ENCODE measurements at places on chromosomes 4 and X.

DNA sequence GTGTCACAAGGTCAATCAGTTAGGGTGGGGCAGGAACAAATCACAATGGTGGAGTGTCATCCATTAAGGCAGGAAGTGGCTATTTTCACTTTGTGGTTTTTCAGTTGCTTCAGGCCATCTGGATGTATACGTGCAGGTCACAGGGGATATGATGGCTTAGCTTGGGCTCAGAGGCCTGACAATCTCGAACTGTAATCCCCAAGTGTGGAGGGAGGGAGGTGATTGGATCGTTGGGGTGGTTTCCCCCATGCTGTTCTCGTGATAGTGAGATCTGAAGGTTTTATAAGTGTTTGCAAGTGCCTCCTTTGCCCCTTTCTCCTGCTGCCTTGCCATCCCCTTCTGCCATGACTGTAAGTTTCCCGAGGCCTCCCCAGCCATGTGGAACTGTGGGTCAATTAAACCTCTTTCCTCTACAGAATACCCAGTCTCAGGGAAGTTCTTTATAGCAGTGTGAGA is 36.7 kb upstream of the STS start:
- no peak for DNase-seq

DNA sequence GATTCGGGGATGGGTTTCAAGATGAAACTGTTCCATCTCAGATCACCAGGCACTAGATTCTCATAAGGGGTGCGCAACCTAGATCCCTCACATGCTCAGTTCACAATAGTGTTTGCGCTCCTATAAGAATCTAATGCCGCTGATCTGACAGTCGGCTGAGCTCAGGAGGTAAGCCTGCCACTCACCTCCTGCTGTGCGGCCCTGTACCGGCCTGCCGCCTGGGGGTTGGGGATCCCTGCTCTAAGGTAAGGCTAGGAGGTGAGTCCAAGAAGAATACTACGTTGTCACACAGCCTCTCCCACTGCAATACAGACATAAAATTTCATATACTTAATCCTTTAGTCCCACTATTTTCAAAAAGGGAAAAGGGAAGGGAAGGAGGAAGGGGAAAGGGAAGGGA is 213.4 kb upstream of the HCCS start:
- DNase-seq: no peak

DNA sequence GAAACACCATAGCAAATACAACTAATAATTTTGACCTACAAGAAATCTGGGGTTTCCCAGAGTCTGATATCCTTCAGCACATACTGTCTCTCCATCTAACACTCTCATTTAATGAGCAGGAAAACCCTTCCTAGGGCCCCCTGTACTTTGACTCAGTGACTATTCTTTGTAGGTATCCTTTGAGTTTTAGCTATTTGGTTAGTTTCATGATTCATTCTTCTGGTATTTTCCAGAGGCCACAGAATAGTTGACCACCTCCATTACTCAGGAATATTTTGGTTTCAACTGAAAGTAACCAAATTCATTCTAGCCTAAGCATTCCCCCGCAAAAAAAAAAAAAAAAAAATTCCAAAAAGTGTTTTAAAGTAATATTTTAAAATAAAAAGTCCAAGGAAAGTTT is 140.0 kb downstream of the IDS start:
- no peak for DNase-seq

DNA sequence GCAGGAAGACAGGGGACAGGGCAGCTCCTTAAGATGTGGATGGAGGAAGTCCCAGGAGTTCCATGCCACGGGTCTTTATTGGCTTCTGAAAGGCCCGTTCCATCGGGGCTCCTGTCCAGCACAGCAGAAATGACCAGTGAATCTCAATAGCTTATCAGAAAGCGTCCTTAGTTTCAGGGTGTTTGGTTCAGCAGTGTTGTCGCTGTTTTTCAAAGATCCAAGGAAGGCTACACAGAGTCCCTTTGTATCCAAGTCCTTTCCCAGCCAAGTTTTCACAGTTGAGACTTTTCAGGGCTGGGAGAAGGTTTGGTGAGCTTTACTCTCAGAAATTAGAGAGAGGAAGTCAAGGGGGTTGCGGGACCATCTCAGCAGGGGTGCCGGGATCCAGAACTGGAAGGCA is 5.0 kb upstream of the ZCCHC4 start:
- DNase-seq: no peak

GRCh38 chrX:70262952-70263567 is 3.1 kb upstream of the P2RY4 start:
- peak; percentile 68 for DNase-seq

DNA sequence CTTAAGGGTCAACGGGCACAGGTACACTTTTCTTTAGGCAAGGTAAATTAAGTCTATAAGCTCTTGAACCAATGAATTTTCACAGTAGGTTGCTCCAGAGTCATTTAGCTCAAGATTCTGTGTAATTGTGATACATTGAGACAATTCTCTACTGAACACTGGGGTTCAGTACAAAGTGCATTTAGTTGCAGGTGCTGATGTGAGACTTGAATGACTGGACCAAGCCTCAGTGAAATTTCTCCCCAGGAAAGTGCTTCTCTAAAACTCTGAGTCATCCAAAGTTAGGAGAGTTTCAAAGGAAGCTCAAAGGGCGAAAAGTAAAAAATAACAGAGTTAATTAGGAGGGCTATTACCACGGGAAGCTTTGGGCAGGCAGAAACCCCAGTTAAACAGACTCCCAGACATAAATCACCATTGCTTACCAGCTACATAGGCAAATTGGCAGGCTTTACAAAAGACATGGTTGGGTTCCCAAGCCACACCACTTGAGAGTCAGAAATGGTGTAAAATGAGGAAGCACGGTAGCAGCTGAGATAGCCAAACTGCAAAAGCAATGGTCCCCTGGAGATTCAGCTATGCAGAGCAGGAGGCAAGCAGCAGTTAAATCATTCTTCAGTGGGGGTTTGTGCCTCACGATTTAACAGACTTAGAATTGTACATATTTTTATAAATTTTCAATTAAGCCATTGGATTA is 202.6 kb downstream of the PCDH19 start:
- no peak for DNase-seq

DNA sequence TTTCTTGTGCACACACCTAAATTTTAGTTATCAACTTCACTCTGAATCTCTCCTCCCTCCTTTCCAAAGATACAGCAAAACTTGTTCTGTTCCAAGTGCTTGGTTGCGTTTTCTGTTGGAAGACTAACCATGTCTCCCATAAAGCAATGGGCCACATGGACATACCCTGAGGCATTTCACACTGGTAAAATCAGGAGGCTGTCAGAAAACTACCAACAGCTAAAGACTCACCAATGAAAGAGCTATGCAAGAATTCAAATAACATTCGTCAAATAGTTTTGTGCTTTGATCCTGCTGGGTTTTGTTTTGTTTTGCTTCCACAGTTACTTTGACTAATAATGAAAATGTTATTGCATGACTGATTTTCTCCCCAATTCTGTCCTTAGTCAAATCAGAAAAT is 46.0 kb downstream of the PHEX start:
- no peak for DNase-seq

- no peak for DNase-seq
Observed at GRCh38 chrX:22037911-22038537, 5.9 kb downstream of the PHEX start.

DNA sequence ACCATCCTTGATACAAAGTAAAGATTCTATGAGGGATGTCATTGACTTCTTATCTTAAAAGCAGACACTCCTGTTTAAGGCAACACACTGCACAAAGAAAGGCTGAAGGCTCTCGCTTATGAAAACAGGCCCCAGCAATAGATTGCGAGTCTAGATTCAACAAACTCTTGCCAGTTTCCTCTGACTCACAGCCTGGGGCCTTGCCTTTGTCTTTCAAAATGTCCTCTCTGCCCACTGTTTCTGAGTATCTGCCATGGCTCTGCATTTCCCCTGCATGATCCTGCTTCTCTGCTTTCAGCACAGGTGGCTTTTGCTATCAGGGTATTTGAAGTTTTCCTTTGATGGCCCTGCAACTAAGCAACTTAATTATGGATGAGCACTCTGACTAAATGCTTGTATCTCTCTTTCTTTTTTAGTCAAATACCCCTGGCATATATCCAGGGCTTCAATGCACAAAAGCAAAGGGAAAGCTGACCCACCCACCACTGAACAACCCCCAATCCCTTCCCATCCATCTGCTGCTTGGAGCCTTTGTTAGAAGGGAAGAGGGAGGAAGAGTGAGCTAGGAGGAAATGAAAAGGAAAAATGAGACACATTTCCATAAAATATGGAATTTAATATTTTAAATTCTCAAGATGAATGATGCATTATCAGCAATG is 32.2 kb downstream of the NDP start:
- DNase-seq: no peak

DNA sequence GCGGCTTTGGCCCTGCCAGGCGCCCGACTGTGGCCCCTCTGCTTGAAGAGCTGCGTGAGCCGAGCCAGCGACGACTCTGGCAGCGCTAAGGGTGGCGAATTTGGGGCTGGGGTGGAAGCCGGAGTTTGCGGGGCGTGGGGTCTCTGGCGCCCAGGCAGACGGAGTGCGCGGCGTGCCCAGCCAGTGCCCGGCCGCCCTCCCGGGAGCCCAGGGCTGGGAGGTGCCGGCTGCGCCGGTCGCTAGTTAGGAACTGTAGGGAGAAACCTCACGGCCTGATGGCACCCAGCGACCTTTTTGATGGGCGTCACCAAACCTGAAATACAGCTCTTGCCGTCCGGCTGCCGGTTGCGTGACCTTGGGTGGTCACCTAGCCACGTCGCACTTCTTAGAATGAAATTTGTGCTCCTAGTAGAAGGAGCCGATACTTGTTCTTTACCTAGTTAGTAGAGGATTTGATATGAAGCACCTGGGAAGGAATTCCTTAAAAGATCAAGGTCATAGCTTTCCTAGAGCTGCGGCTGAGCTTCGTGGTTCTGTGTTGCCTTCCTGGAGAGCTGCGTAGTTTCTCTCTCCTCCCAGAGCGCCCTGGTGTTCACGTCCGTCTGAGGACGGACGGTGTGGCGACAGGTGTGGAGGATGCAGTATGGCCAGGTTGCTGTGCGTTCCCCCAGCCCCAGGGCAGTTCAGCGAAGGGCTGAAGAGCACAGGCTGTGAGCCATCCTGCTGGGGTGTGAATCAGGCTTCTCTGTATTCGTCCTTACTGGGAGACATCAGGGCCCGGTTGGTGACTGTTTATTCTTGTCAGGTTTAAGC is 680 bp downstream of the MAEA start:
- DNase-seq: no peak

GRCh38 chr4:132502096-132502552 is 647.0 kb upstream of the PCDH10 start:
- DNase-seq: no peak

- no peak for DNase-seq
Observed at GRCh38 chr4:101850698-101851097, 60.2 kb downstream of the BANK1 start.

GRCh38 chr4:158826882-158827281 is 58.1 kb downstream of the FNIP2 start:
- DNase-seq: no peak

- no peak for DNase-seq
Observed at GRCh38 chrX:11427453-11428071, 134.3 kb downstream of the AMELX start.

- DNase-seq: no peak
Observed at GRCh38 chr4:136748773-136749172, 783.5 kb downstream of the PCDH18 start.

DNA sequence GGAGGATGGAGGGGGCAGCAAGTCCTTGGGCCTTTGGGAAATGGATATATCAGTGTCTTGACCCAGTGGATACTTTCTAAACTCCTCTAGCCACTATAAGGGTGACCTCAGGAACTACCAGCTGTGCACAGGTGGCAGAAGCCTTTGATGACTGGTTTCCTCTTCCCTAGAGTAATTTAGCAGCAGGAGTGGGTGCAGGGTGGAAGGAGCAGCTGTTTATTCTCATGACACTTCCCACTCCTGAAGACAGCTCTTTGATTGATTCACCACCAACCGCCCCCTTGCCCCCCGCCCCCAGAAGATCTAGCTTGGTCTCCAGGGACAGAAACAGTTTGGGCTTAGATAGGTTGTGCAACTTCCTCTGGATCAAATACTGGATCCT is 63.0 kb downstream of the GPC3 start:
- no peak for DNase-seq

- no peak for DNase-seq
Observed at GRCh38 chrX:13340182-13340791, 20.4 kb upstream of the ATXN3L start.

DNA sequence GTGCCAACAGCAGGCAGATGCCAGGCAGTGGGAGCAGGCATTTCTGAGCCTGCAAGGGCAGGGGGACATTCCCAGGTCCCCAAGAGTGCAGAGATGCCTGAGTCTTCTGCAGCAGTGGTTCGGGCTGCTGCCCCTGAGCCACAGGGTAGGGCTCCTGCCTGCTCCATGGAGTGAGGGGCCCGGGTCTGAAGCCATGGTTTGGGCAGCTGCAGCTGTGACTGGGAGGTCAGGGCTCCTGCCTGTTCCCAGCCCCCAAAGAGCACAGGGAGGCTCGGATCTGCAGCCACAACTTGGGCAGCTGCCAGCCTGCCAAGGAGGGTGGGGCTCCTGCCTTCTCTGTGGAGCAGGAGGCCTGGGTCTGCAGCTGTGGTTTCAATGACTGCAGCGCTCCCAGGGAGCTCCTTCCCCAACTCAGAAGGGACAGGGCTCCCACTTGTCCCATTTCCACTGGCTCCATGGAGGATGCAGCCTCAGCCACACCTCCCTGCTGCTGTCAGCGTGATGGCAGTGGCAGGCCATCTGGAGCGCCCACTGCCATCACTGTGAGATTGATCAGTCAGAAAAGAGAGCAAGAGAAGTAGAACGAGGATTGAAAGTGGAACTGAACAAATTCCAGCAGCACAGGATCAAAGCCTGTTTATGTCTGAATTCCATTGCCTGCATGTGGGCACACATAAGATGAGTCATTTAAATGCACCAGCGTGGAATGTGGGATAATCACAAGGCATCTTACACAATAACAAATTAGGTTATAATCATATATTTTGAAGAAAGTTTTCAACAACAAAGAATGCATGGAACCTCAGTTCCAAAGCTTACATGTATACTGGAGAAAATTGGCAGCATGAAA is 93.1 kb upstream of the CXorf51A start:
- no peak for DNase-seq

- DNase-seq: no peak
Observed at GRCh38 chrX:48937054-48937907, 18.5 kb upstream of the PIM2 start.

DNA sequence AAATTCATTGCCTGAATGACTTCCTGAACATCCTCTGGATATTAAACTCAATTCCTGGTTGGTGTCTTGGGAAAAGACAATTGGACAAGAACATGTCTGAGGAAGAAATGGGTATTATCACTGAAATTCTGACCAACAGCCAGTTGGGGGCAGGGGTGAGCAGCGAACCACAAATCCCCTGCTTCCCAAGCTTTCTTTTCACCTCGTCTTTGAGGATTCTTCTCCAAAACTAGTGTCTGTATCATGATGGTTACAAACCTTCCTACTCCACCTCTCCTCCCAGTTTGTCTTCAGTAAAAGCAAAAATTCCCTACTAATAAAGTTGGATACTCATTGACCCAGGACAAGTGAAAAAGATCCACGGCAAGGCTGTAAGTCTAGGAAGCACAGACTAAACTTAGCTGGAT is 48.3 kb upstream of the WDR1 start:
- DNase-seq: no peak
